Hematopoietic multipotent progenitor cell treated with erythropoietin and hydrocortisone succinate and interleukin-3 and kit ligand, for 6 days (in vitro differentiated cells): ENCODE measurements at places on chromosomes 2 and 18.
A peak's percentile ranks its signal among the peaks of the same experiment; 100 is the strongest.

- DNase-seq: no peak
These were observed 408.9 kb downstream of the RIT2 start for GRCh38 chr18:42706618-42707017.

DNA sequence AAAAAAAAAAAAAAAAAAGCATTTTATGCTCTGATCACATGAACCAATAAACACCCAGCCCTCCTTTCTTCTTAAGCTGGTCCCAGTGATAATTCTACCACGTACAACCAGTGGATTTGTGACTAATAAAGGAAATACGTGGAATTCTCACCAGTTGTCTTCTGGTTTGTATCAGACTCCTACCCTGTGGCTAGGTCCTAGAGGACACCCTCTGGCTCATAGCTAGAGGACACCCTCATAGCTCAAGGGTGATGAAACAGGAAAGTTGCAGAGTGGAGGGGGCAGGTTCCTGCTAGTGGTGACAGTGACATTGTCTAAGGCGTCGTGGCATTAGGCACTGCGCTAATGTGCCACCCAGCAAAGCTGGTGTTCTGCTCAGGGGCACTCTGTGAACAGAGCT is 167.8 kb downstream of the BCL11A start:
- peak; percentile 26 for DNase-seq

DNA sequence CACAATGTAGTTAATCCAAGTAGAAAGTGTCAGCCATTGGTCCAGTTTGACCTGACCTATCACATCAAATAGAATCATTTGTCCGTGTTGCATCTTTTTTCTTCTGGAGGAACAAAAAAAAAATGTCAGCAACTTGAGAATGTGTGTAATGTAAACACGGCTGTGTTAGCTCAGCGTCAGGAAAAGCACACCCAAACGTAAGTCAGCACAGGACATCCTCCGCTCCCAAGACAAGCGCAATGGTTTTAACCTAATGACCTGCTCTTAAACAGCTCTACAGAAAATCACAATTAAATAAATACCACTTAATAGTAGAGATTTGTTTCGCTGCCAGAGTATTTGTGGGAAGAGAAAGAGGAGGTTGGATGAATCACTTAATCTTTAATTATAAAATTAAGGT is 59.4 kb downstream of the OSR1 start:
- no peak for DNase-seq

- no peak for DNase-seq
These were observed 96.4 kb upstream of the MSTN start for GRCh38 chr2:190158798-190159434.

DNA sequence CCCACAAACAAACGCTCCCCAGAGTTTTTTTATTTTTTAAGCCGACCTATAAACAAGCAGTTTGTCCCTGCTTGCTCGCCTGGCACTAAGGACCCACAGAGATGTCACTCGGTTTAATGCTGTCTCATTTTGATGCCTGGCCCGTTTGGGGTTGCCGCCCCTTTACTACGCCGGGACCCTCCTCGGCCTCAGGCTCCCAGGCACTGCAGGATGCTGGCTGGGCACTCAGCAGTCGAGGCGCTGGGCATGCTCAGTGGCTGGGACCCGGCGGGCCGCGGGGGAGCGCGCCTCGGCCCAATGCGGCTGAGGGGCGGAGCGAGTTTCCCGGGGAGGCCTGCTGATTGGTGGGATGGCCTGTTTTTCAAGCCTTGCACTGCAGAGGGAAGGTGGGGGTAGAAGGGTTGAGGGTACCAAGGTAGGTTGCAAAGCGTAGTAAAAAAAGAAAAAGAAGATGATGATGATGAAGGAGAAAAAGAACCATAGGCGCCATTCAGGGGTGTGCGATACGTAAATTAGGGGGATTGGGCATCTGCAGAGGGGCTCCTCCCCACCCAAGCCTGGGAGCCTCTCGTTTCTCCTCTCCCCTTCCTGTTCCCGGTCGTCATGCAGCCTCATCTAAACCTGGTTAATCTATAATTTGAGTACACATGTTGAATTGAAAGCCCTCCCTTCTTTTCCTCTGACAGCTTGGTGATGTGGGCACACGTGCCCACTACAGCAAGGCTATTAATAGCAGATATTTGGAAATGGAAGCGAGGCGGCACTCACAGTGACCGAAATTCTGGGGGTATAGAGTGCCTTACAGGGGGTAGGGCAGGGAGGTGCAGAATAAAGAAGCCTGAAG is 1.5 kb upstream of the IRS1 start:
- DNase-seq: peak; percentile 71

GRCh38 chr18:70219688-70220087 is 14.2 kb upstream of the RTTN start:
- no peak for DNase-seq

- no peak for DNase-seq
These were observed 26.6 kb upstream of the ANKRD62 start for GRCh38 chr18:12066910-12067511.
